ENCODE measurements at places on chromosomes 1 and 21.

DNA sequence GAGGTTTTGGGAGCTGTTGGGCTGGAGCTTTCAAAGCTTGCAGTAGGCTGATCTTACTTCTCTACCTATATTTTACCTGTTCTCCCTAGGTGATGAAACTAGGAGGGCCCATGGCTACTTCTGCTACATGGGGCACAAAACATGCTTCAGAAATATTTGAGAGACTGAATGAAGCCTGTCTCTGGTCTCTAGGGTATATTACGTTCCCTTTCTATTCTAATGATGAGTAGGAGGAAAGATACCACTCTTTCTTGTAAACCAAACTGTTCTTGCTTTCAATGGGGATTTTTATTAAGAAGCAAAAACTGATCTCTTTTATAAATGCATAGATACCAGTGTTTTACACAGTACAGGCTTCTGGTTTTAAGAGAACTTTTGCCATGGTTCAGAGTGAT, 103.1 kb downstream of the GALNT2 start:
- DNase-seq, result no peak

- no peak for DNase-seq
These were observed 89.5 kb downstream of the CSMD2 start for GRCh38 chr1:34075576-34075975.

- peak; percentile 85 for DNase-seq
These were observed 39.0 kb upstream of the SYNC start for GRCh38 chr1:32741413-32742198.

- DNase-seq, result no peak
These were observed at the start of gene ALPL for GRCh38 chr1:21509351-21510112. TSS of gene ALPL (plus strand) at chr1:21509423. CDS start at chr1:21554082, 44,659 bp downstream.

DNA sequence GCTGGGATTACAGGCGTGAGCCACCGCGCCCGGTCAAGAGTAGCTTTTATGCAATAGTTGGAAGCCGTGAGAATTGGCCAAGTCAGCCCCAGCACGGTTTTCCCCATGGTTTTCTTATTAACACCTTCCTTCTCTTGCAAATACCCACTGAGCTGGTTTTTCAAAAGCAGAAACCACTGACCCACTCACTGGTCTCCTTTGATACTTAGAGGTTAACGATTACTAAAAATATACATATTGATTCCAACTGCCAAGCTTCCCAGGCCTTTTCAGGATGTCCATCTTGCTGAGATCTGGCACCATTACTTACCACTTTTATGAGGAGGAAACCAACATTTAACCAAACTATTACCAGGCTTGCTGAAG, 25.9 kb upstream of the TARDBP start:
- no peak for DNase-seq

DNA sequence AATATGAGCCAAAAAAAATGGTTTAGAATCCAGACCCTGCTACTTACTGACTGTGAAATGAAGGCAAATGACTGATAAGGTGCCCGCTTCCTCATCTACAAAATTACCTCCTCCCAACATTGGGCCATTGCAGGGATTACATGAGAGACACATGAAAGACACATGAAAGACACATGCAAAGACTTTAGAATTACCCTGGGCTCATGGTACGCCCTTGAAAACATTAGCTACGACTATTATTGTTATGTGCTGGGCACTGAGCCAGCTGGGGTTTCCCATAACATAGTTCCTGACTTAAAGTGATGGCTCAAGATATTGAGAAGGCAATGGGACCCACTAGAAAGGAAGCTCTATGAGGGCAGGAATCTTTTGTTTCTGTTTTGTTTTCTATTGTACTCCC, 43.7 kb upstream of the KANK4 start:
- DNase-seq, result no peak

DNA sequence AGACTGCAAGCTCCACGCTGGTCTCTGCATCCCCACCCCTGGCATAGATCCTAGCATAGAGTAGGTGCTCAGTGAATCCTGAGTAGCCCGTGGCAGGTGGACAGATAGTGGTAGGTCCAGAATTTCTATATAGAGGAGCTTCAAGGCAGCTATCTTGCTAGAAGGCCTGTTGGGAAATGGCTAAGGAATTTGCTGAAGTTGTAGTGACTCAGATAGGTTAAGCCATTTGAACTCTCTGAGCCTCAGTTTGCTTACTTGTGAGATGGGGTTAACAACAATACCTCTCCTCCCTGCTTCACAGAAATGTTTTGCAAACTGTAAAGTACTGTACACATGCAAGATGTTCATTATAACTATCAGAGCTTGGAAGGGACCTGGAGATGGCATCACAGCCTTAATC, 23.4 kb upstream of the EPHB2 start:
- DNase-seq, result no peak

DNA sequence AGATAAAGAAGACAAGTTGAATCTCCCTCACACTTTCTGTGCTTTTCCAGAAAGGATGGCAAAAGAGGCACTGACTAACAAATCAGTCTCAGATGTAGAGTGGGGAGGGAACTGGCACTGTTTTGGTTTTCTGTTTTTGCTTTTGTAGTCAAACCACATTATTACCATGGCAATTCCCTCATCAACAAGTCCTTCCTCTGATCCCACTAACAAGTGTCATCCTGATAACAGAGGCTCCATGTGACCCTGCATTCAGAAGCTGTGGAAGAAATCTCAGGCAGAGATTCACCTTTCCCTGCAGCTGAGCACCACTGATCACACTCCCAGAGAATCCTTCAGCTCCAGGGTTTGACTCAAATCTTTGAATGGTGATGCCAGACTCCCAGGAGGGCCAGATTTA, 203.4 kb downstream of the TNR start:
- DNase-seq, result no peak

DNA sequence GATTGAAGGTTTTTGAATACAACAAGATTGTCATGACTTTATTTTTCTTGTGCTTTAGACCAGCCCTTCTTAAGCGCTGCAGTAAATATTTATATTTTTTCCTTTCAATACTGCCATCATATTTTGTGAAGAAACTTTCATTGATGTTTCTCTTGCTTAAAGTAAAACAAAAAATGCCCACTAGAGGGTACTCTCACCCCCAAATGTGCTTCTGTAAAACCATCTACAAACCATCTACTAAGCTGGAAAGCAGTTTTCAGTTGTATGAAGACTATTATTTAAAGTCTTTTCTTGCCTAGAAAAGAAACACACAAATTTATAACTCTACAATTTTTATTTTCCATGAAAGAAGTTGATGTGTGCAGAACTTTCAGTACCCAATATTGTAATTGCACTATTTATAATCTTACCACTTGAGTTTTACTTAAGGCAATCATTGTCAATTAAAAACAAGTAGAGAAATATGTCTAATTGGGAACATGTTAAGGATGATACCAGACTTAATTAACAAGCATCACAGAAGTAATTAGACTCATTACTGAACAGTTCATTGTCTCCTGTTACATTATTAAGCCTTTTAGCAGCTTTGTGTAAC, 10.7 kb downstream of the LEPR start:
- no peak for DNase-seq

GRCh38 chr1:196481616-196482015, 126.6 kb downstream of the KCNT2 start:
- DNase-seq, result no peak

GRCh38 chr1:33273961-33274371, 17.7 kb downstream of the ZNF362 start:
- no peak for DNase-seq

DNA sequence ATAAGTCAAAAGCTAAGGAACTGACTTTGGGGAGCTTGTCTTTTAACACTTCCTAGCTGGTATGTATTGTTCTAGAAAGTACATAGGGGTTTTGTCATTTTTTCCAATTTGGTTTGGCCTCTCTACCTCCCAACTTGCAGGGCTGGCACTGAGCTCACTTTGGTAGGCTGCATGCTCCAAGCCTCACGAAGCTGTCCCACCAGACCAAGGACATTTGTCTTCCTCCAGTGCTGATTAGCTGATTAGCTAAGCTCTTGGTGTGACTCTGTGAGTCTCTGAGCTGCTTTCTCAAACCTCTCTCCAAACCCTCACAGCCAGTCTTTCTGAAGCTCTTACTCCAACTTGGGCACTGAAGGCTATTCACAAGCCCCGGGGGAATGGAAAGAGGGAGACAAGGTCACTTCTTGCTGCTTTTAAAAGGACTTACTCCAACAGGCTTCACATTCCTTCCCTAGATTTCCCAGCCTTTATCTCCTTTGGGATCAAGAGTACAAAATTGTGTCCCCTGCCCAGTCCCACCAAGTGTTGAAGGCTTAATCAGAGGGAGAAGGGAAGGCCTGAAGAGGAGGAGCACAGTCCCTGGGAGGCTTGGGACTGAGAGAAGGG, 893 bp upstream of the CFAP45 start:
- DNase-seq, result no peak

DNA sequence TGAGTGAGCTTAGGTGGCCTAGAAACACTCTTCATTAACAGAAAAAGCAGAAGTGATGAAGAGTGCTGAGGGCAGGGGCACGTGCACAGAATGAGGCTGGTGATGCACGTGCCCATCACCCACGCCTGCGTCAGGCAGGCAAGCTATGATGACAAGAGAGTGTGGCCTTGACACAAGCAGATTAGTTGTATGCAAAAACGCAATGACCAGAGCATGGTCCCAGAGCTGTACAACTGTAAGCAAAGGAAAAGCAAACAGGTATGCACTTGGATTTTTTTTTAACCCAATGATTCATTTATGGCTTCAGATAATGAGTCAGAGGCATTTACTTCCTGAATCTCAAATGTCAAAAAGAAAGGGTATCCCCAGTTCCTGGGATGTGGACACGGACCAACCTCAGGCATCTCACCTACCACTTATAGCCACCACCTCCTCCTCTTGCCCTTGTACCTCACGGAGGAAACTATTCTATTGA, 9.1 kb upstream of the TMEM61 start:
- DNase-seq, result no peak

- DNase-seq, result no peak
These were observed 162.3 kb downstream of the ZNF281 start for GRCh38 chr1:200247518-200247917.

- DNase-seq, result no peak
These were observed 56.2 kb upstream of the EDEM3 start for GRCh38 chr1:184810735-184811343.

- no peak for DNase-seq
These were observed 114.9 kb downstream of the VPS13D start for GRCh38 chr1:12344596-12345349.

DNA sequence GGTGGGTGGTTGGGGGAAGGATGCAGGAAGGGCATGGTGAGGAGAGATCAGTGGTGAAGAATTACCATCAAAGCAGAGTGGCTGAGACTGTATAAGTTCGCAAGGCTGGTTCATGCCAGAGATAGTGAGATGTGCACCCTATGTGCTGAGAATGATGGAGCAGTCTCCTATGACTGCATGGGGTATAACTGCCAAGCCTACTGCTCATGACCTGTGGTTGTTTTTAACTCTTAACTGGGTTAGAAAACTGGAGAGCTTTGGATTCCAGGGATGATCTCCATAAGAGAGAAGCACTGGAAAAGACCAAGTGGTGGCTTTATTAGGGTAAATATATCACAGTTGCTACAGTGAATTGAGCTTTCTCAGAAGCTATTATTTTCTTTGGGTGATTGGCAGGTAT, 16.2 kb downstream of the WNT2B start:
- no peak for DNase-seq

DNA sequence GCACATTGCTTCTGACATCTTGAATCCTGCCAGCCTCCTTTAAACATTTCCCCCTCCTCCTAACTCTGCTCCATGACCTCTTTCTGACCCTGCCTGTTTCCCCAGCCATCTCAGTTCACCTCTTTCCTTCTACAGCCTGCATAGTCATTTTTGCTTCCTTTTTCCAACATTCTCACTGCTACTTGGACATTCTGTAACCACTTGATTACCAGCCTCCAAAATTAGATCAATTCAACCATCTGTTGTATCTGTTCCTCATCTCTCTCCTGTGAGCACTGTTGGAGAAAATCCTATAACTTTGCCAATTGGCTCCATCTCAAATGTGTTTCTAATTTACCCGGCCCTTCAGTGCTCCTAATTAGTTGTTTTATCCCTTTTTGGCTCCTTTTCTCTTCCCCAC, 27.5 kb upstream of the GPR88 start:
- DNase-seq, result no peak

- DNase-seq, result no peak
These were observed 90.1 kb upstream of the BCL10 start for GRCh38 chr1:85366391-85367170.

DNA sequence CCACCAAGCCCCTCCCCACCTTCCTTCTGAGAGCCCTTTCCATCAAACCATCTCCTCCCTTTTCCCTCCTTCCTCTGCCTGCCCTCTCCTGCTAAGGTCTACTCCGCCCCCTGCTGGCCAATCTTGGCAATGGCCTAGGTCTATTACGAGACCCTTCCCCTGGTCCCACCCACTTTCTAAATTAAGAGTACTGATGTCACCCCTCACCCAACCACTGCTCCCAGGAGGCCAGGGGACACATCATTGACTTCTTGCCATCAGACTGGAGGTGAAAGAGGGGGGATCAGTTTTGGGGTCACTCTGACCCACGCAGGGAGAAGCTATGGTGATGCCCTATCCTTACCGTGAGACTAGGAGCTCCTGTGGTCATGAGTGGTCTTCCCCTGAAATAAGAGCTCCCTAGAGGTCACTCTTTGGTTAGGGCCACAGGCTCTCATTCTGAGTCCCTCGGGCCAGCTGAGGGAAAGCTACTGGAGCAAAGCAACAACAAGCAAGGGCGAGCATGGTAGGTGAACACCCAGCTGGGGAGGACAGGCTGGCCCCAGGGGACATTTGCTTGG, 34.6 kb upstream of the S100A7 start:
- no peak for DNase-seq

DNA sequence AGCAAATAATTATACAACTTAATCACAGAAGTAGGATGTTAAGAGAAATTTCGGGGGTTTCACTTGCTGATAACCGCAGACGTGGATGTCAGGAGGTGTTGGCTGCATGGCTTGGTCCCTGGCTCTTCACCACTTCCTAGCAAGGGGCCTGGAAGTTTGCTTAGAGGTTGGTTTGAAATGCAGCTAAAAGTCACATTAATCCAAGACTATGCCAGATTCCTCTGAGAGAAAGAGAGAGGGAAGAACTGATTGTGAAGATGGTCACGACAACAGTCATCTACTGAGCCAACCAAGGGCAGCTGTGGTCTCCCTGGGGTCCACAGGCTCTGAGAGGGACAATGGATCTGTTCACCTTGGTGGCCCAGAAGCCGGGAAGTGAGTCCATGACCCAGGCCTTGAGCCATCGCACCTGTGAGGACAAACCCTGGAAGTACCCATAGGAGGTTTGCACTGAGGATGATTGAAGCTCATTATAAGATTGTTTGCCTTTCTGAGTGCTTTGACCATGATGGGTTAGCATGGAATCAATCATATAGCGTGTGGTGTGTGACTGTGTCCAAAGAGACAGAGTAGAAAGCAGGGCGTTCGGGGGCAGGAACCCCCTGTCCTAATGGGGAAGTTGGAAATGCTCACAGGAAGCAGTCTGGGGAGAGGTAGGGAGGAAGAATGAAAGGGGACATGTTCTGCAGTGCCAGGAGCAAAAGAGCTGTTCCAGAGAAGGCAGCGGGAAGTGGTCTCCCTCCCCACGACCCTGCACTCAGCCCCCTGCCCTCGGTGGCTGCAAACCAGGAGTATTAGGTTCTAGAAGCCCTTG, 47.1 kb downstream of the UMODL1 start:
- no peak for DNase-seq

GRCh38 chr1:24928689-24929397, 1.2 kb downstream of the RUNX3 start:
- DNase-seq, result no peak

All from frontal cortex (tissue), 4 donors.